Hair follicle dermal papilla cell (primary cell): ENCODE measurements at places on chromosomes 5 and 9. TPM values are rescaled to one million over a fixed set of nuclear protein-coding genes. Genes with fewer than 3 reads are reported as not detected.

Gene FAM81B
- total RNA-seq, result not detected in 2 replicates

Gene SLC27A6
- total RNA-seq, result 0.12 and 0.97 TPM in 2 replicates

Gene KLF9
- 28.7 and 38.8 TPM in 2 replicates for total RNA-seq

Gene APBA1
- 11.5 and 14.8 TPM in 2 replicates for total RNA-seq

Gene GFI1B
- total RNA-seq, result not detected in 2 replicates

Gene GABBR2
- total RNA-seq, result 0.81 and 2.9 TPM in 2 replicates

Gene C9orf50
- total RNA-seq, result 0.61 TPM in 1 of 2 replicates, not detected in the other

Gene SH3PXD2B
- total RNA-seq, result 75.4 and 96.2 TPM in 2 replicates

Gene CACNA1B
- total RNA-seq, result under 0.01 TPM in 2 replicates

Gene SPINK13
- not detected in 2 replicates for total RNA-seq

Gene FABP6
- total RNA-seq, result not detected in 2 replicates
